ENCODE measurements at places on chromosomes 3 and 15.

- DNase-seq = no peak
Measured at GRCh38 chr3:154862265-154862664, 217.9 kb upstream of the MME start.

GRCh38 chr3:184472723-184473428 lies 88.7 kb upstream of the EPHB3 start:
- no peak for DNase-seq

DNA sequence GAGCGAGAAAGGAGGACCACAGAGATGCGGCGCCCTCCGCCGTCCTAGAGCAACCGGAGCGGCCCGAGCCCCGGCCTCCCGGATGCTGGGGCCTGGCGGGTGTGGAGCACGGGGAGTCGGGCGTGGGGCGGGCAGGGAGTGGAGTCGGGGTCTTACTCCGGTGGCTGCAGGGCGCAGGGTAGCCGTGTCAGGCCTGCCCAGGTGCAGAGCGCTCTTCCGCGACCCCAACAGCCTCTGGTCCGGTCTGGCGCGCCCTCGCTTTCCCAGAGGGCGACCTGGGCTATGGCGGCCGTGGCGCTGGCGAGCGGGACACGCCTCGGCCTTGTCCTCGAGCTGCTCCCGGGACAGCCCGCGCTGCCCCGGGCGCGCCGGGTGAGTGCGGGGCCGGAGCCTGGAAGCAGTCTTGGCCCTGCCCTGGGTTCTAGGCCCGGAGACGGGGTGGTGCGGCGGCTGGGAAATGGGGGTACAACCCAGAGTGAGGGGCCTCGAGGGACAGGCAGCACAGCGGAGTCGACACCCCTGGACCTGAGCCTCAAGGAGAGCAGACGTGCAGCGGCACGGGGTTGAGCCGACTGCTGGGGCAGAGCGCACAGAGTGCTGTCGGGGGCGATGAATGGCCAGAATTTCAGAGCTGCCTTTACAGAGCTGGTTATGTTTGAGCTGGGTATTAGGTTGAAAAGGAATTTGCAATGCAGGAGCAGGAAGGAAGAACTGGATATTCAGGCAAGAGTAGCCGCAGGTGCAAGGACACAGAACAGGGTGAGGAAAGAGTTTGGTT lies at the start of gene ZNF662:
Gene ZNF662, plus strand, starts transcription at position 73 of the 778 bp plus-strand sequence. CDS start 1,973 bp downstream, outside the sequence.
- no peak for DNase-seq

- no peak for DNase-seq
Measured at GRCh38 chr15:38860253-38860652, 295.6 kb upstream of the RASGRP1 start.

DNA sequence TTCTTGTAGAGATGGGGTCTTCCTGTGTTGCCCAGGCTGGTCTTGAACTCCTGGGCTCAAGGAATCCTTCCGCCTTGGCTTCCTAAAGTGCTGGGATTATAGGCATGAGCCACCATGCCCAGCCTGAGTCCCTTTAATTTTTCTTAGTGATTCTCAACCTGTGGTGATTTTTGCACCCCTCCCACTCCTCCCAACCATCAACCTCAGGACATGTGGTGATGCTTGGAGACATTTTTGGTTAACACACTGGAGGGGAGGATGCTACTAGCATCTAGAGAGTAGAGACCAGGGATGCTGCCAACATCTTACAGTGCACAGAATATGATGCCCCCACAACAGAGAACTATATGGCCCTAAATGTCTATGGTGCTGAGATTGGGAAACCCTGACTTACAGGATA lies 83.0 kb upstream of the LMOD3 start:
- no peak for DNase-seq

GRCh38 chr3:74640211-74640610 lies 25.8 kb upstream of the CNTN3 start:
- DNase-seq = no peak

DNA sequence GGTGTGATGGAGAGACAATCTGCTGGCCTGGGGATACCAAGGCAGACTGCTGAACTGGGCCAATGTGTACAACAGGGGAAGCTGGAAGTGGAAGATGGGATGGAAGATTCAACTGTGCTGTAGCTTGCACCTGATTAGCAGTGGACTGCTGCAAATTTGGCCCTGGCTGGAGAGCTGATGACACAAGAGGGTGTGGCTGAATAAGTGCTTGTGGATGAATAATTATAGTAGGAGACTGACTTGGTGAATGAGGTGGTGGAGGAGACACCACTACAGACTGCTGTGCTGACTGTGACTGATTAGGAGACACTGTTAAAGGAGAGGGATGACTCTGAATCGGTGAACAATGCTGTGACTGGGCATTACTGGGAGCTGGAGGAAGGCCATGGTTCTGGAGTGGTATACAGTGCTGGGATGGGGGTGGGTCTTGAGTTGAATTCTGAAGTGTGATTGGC lies 52.5 kb downstream of the PHC3 start:
- no peak for DNase-seq

DNA sequence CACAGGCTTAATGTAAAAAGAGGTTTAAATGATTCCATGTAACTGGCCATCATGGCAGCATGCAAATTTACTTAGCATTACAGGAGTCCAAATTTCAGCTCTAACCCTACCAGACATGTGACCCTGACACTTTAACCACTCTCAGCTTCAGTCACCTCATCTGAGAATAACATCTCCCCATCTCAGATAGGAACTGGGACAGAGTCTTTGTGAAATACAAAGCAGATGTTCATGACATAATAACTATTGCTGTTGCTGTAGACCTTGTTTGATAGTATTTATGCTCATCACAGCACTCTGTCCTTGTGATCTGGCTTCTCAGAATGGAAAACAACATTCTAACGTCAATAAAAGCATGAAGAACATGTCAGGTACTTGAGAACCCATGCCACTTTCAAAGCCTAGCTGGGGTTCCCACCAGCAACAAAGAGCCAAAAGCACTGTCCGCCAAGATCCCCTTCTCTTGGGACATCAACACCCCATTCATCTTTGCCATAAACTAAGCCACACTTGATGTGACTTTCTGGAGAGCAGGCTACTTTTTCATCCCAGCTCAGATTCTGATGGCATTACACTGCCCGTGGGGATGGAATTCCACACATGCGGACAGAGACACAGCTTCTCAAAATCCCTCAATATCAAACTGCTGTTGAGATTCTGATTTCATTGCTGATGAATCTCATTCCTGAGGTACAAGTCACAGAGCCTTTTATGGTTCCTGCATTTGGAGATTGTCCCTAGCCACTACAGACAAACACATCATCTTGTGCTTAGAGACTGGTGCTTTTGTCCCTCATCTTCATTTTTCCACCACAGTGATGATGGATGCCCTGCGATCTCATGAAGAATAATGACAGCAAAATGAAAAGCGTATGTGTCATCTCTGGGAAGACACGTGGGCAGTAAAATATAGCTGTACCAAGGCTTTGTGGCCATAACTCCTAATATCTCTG lies 202.7 kb downstream of the TNIK start:
- no peak for DNase-seq

- no peak for DNase-seq
Measured at GRCh38 chr3:193194371-193194770, 46.7 kb upstream of the PLAAT1 start.

GRCh38 chr15:42595626-42596240 lies 20.3 kb downstream of the STARD9 start:
- no peak for DNase-seq

- DNase-seq = no peak
Measured at GRCh38 chr3:14210843-14211594, 32.4 kb downstream of the LSM3 start.

- no peak for DNase-seq
Measured at GRCh38 chr15:57285386-57285785, 90.9 kb upstream of the CGNL1 start.

GRCh38 chr3:149378478-149379309 lies 1.2 kb upstream of the TM4SF1 start:
- DNase-seq = no peak

- DNase-seq = no peak
Measured at GRCh38 chr15:47932951-47933641, 187.7 kb upstream of the SLC24A5 start.

GRCh38 chr15:41647262-41647661 lies 12.9 kb upstream of the MGA start:
- DNase-seq = no peak

GRCh38 chr3:119331661-119332060 lies 37.5 kb downstream of the ARHGAP31 start:
- DNase-seq = no peak

DNA sequence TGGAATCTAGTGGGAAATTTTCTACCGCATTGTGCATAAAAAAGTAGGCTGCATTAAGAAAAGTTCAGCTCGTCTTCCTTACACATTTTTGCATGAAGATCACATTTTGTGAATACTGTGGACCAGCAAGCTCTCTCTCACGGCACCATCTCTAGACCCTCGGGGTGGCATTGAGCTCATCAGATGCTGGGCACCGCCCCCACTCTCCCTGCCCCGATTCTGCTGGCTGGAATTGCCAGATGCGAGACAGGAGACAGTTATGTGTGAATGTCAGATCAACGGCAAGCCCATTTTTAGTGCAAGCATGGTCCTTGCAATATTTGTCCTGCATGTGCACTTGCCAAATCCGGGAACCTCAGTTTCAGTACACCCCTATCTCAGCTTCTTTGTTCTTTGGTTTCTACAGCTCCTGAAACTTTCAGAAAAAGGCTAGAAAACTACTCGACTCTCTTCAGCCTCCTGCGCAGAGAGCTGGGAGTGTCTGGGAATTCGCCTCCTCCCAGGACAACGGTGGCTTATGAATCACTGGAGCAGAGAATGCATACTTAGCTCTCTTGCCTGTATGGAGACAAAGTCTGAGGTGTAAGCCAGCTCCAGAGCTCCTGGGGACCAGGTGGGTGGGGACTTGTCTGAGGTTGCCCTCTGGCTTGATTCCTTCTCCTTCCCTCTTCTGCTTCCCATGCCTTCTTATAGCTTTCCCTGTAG lies 285.2 kb upstream of the ATP10A start:
- no peak for DNase-seq

DNA sequence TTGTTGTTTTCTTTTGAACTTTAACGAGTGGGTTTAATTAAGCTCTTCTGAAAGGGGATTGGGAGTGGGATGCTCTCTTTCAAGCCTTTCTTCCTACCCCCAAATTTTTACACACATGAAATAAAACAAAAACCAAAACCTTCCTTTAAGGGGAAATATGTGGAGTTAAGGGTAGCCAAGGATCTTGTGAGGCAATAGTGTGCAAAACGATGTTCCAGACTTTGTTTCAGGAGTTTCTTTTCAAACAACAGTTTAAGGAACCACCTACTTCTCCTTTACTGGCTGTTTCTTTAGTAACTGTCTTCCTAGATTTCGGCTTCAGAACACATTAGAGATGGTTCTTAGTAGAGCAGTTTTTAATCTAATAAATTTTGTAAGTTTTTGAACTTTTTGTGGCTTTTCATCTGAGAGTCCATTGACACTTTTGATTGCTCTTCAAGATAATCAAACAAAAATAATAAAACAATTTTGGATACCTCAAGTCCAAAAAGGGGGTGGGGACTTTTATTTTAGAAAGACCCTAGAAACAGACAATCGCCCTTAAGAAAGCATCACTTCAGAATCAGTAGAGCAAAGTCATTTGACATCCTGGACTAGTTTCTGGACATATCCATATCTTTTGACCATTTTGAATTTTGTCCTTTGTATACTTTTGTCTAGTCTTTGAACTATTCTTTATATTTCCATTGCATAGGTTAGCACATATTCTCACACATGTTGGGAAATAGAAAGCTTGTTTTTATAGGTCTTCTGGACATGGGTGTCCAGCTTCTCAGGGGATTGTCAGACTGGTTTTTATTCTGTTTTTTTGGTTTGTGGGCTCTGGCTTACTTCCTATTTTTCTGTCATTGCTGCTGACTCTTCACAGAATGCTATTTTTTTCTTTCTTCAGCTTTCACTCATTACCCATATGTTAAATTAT lies 6.0 kb downstream of the DIPK2A start:
- DNase-seq = no peak

- no peak for DNase-seq
Measured at GRCh38 chr3:85594676-85595075, 635.9 kb downstream of the CADM2 start.

GRCh38 chr15:93245661-93246042 lies 156.6 kb upstream of the RGMA start:
- DNase-seq = no peak

DNA sequence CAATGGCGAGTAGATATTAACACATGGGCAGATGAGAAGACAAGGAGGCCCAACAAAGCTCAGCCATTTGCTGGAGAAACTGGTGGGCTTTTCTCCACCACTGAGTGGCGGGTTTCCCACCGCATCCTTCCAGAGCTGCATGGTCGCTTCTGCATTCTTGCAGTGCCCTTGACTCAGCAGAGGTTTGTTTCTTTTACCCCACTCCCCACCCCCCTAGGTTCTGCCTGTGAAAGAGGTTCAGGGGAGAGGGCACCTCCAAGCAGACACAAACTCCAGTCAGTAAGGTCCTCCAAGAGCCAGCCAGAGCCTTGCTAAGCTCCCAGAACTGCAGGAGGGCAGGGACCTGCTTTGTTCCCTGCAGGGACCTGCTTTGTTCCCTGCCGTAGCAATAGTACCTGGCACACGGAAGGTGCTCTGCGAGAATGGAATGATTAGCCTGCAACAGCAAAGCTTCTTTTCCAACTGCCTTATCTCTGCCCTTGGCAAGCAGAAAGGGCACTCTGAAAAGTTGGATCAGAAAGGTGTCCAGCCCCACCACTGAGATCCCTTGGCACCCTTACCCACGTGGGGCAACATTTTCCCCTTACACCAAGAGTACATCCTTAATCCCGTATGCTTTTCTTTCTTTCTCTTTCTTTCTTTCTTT lies 1.4 kb downstream of the PAQR5 start:
- no peak for DNase-seq

DNA sequence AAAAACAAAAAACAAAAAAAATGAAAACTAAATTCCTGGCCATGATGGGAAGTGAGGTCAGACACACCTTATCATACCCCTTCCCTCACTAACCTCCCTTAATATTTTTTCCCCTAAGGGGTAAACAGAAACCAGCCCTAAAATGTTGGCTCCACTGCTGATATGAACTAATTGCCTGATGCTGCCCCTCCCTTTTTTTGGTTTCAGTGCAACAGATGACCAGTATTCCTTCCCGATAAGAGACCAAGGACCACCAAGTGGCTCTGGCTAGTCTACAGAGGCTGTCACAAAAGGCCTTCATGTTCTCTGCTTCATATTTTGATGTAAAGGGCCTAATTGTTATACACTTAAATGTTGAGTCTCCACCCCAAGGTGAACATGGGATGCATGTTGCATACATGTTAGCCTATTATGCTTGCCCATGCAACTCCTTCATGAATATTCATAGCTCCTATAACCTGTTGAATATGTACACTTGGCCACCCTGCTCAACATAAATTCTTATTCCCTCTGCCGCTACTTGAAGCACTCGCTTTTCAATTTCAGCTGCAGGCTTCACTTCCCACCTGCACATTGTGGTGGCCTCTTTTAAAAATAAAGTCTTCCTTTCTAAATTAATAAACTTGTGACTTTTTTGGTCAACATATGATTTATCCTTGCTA lies 12.3 kb upstream of the STAC start:
- no peak for DNase-seq
